CD4-positive, alpha-beta T cell treated with Interleukin-10 for 1 hour (primary cell): ENCODE measurements at places on chromosomes 16 and 17.

- no peak for DNase-seq
These were observed 18.8 kb downstream of the CMIP start for GRCh38 chr16:81463296-81463890.

DNA sequence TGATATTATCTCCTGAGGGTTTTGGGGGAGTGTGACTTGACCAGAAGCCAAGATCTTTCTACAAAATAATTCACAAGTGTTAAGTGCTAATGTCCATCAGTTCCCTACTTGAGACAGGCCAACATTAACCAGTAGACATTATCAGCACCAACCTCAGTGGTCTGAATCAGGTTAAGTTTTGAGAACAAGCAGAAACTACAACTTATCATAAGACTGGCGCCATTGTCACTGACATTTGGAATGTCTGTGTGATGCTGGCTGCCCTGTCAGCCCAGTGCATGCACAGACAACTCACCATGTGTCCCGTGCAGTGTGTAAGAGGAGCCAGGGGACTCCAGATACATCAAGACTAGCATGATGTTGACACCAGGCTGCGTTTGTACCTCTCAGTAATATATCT, 76.8 kb downstream of the CCDC182 start:
- no peak for DNase-seq

DNA sequence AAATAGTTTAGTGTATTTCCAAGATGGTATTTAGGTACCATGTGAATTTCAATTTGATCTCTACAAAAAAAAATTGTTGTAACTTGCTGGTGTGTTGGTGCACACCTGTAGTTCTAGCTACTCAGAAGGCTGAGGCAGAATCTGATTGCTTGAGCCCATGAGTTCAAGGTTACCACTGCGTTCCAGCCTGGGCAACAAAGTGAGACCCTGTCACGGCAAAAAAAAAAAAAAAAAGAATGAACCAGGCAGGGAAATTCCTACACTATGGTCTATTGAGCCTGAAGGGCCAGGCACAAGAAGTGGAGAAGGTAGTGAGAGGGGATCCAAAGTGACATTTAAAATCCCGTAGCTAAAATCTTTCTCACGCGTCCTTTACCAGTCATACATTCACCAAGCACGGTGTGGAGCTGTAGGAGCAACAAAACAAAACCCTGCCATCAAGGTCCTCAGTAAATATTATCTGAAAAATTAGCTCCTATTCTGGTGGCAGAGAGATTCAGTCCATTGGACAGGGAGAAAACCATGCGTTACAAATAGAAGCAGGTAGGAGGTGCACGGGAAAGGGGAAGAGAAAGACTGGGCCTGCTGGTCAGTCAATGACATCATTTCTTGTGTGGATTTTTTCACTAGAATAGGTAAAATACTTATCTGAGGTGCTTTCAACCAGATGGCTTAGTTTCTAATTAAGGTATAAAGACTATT, 27.3 kb downstream of the TXNDC11 start:
- no peak for DNase-seq

GRCh38 chr17:39236981-39237441, 11.3 kb upstream of the STAC2 start:
- DNase-seq: no peak

DNA sequence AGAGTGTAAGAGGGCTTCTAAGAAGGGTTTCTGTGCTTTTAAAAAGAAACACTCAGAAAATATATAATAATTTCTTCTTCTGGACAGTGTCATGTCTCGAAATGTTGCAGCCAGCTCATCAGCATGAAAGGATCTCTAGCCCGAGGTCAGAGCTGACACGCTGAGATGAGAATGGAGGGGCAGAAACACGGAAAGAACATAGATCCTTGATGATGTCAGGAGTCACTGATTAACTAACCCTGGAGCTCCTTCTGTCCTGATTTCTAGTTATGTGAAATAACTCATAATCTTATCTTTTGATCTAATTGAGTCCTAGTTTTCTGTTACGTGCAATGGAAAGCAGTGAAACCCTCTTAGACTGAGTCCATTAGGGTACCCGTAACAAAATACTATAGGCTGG, 10.3 kb upstream of the TOX3 start:
- DNase-seq: no peak

GRCh38 chr17:43830510-43831140, 2.3 kb downstream of the MPP3 start:
- DNase-seq: no peak

DNA sequence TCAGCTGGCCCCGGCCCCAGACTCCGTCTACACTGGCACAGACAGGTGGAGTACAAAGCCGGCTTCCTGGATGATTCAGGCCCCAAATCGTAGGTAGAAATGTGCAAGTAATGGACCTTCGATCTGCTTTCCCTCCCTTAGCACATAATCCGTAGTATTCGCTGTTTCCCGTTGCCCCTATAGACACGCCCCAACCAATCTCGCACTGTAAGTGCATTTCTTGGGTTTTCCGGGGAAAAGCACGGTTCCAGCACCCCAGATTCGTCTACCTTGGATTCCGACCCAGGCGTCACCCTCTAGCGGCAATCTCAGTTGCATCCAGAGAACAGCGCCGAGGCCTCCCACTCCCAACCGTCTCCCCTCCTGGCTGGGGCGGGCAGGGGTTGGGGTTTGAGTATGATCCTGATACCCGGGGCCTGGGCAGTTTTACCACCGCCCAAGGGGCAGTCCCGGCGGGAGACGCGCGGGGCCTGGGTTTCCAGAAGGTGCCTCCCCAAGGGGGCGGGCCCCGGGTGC, 12.1 kb upstream of the FOXF1 start:
- DNase-seq: no peak
